ENCODE measurements at places on chromosomes 12 and 14. TPM values are rescaled to one million over a fixed set of nuclear protein-coding genes. Genes with fewer than 3 reads are reported as not detected.

HOXC6 gene
- 4.7 TPM for total RNA-seq

NEUROD4 gene
- not detected for total RNA-seq

C12orf54 gene
- not detected for total RNA-seq

MYH7 gene
- total RNA-seq: 5,274 TPM

PMCH gene
- total RNA-seq: not detected

CCER1 gene
- total RNA-seq: not detected

EML5 gene
- total RNA-seq: not detected

GRCh38 chr12:117309276-117309925 is 52.0 kb downstream of the NOS1 start:
- DNase-seq: no peak
- no peaks in the 10 kb centered on the region for H3K4me1 ChIP-seq
- no peak overlapping the region for H3K27ac ChIP-seq
- no peak overlapping the region for H3K4me3 ChIP-seq
- no peaks in the 10 kb centered on the region for H3K36me3 ChIP-seq

DNA sequence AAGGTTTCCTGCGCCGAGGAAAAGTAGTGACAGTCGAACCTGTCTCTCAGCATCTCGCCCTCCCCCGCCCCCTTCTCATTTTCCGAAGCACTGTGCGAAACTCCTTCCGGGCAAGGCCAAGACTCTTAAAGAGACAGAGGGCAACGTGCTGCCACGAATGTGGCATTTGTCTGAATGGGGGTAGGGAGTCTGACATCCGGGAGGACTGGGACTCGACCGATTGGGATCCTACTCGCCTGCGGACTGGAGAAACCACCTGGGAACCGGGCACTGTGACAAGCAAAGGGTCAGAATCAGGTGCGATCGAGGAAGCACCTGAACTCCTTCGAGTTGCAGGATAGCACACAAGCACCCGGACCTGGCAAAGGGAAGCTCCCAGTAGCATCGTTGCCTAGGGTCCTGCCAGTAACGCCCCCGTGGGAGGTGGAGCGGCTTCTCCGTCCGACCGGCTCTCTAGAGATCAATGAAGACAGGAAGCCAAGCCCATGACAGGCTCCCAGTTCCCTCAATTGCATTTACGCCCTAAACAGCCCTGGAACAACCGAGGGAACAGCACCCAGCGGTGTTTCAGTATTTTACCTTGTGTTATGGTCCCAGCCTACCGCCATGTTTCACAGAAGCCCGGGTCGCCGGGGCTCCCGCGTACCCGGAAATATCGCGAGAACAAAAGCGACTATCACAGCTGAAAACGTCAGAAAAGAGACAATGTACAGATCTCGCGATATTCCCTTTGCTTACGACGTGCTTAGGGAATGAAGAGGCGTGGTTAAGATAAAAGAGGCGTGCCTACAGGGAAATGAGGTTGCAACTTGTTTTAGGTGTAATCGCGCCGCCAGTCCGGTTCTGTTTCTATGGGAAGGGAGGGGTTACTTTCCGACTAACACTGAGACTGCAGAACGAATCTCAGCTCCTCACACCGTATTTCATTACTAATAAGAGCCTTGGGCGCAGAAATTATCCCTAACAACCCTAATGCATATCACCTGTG is at the start of gene ERGIC2:
ERGIC2 (minus strand) TSS at position 637 of the 988 bp plus-strand sequence. CDS start 9,539 bp downstream, outside the sequence.
- H3K36me3 ChIP-seq: no peaks in the 10 kb centered on the region
- peak within 1 kb of the TSS; percentile 82 for H3K27ac ChIP-seq
- H3K27me3 ChIP-seq: no peaks in the 10 kb centered on the region
- DNase-seq: peak; percentile 81
- peak within 1 kb of the TSS; percentile 99 for H3K4me3 ChIP-seq

DNA sequence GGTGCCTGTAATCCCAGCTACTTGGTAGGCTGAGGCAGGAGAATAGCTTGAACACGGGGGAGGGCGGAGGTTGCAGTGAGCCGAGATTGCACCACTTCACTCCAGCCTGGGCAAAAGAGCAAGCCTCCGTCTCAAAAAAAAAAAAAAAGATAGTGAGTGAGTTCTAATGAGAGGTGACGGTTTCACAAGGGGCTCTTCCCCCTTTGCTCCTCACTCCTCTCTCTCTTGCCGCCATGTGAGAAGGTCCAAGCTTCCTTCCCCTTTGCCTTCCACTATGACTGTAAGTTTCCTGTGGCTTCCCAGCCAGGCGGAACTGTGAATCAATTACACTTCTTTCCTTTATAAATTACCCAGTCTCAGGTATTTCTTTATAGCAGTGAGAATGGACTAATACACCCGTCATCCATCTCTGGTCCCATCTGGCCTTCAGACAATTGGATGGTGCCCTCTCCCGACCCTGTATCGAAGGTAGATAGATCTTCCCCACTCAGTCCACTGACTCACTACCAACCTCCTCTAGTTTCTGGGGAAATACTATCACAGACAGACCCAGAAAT is 27.0 kb upstream of the RCOR1 start:
- H3K36me3 ChIP-seq: no peaks in the 10 kb centered on the region
- H3K27ac ChIP-seq: no peak overlapping the region
- no peaks in the 10 kb centered on the region for H3K4me1 ChIP-seq
- no peaks in the 10 kb centered on the region for H3K27me3 ChIP-seq
- H3K4me3 ChIP-seq: no peak overlapping the region
- DNase-seq: no peak

DNA sequence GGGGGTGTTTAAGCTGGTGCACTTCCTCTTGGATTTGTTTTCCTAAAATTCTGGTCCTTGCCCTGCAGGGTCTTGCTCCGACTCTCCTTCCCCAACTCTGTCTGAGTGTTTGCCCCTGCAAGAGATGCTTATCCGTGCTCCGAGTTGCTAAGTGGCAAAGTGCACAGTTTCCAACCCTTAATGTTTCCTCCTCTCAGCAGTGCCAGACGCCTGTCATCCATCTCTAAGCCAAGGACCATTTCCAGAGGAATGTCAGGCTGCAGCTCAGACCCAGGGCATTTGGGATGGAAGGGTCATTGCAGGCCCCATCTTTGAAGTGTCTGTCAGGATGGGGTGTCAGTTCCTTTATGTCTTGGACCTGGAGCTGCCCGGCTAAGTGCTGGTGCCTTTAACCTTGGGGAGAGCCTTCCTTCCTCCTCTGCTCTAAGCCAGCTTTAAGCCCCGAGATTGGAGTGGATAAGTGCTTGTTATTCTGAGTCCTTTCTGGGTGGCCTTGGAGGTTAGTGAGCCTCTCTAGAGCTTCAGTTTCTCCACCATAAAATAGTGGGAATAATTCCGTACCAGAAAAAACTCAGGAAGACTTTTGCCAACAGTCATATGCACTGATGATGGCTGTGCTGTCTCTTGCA is 15.0 kb downstream of the WNT5B start:
- no peak overlapping the region for H3K27ac ChIP-seq
- peaks cover 3% of the 10 kb centered on the region for H3K4me1 ChIP-seq
- H3K27me3 ChIP-seq: no peaks in the 10 kb centered on the region
- no peaks in the 10 kb centered on the region for H3K36me3 ChIP-seq

DNA sequence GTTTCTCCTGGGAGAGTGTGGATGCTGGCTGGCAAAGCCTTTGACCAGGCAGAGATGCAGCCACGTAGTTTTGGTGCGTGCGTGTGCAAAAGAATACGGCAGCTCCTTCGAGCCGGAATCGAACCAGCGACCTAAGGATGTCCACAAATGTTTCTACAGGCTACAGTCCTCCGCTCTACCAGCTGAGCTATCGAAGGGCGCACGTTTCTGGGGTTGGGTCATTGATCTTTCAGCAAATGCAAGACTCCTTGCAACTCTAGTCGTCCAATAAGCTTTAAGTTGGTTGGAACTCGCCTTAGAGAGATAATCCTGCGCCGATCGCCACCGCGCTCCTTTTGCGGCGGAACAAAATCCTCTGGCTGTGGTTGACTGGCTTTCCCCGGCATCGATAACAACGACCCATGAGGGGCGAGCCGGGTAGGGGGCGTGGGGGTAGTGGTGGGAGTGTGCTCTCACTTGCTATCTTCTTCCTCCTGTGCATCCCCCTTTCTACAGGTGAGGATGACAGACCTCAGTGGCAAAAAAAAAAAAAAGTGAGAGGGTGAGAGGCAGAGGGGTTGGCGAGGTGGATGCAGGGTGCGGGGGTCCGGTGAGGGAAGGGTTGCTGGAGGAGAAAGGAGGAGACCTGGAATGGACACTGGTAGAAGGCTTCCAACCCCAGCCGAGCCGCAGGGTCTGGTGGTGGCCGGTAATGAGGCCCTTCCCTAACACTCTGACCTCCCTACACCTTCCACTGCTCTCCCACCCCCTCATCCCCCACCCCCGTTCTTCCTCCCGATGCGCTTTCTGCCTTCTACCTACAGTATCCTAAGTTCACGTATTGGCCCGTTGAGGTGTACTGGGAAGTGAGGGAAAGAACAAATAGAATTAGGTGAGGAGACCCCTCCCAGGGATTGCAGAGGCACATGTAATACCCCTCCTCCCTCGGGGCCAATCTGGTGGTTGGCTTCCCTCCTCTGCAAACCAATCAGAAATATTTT is 11.8 kb upstream of the OR6S1 start:
- no peak overlapping the region for H3K4me3 ChIP-seq
- H3K4me1 ChIP-seq: no peaks in the 10 kb centered on the region
- no peak for DNase-seq
- no peak overlapping the region for H3K27ac ChIP-seq
- no peaks in the 10 kb centered on the region for H3K36me3 ChIP-seq
- peaks cover 65% of the 10 kb centered on the region for H3K27me3 ChIP-seq

DNA sequence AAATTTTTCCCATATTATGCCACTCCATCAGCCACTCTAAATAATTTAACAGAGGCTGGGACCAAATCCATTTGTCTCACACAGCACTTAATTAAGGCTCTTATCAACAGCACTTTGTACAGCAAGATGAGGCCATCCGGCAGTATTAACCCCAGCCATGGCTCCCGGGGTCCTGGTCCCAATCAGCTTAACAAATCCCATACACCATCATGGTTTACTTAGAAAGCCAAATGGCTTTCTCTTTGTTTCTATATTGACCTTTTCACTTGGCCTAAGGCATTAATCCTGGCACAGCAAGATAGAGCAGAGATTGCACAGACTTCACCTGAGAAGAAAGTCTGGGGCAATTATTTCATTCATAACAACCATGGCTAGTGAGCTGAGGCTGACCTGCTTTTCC is 38.6 kb downstream of the SPTSSA start:
- H3K27me3 ChIP-seq: no peaks in the 10 kb centered on the region
- DNase-seq: no peak
- H3K27ac ChIP-seq: no peak overlapping the region
- H3K4me3 ChIP-seq: no peak overlapping the region
- no peaks in the 10 kb centered on the region for H3K4me1 ChIP-seq

- DNase-seq: no peak
- H3K36me3 ChIP-seq: no peaks in the 10 kb centered on the region
- no peaks in the 10 kb centered on the region for H3K4me1 ChIP-seq
- H3K27me3 ChIP-seq: no peaks in the 10 kb centered on the region
- H3K27ac ChIP-seq: peak overlapping the region; percentile 21
These were observed 17.4 kb downstream of the GALNT4 start for GRCh38 chr12:89507015-89507824.

DNA sequence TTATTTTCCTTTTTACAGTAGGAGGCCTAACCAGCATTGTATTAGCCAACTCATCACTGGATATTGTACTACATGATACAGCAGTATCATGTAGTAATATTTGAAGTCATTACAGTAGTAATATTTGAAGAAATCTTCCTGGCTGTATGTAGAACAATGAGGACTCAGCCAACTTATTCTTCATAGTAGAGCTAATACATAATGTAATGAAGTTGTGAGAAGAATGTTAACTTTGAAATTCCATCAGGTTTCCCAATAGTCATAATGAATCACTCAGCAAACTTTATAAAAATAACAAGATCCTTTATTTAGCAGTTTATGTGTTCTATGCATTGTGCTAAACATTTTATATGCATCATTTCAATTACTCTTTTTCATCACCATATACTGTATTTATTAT is 61.8 kb downstream of the LRRK2 start:
- no peak overlapping the region for H3K4me3 ChIP-seq
- DNase-seq: no peak
- no peaks in the 10 kb centered on the region for H3K27me3 ChIP-seq
- peaks cover 3% of the 10 kb centered on the region for H3K36me3 ChIP-seq
- no peak overlapping the region for H3K27ac ChIP-seq

DNA sequence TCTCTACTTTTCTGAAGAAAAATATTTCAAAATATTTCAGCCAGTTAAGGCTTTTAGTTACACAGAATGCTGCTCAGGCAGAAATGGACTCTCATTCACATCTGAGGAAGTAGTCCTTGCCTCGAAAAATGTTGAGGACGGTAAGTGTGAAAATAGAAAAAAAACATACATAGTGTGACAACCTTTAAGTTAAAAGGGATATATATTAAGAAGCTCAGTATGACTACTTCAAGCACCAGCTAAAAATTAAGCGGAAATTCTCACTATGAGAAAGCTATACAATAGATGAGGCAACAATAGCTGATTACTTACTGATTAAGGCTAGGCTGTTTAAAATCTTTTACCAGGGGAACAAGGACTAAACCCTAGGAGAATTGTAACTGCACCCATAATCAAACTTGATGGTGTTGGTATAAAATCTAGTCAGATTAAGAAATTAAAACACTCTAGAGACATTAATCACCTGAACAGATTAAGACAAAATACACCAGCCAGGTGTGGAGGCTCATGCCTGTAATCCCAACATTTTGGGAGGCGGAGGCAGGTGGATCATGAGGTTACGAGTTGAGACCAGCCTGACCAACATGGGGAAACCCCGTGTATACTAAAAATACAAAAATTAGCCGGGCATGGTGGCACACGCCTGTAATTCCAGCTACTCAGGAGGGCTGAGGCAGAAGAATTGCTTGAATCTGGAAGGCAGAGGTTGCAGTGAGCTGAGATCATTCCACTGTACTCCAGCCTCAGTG is 53.9 kb downstream of the HNRNPC start:
- H3K27ac ChIP-seq: no peak overlapping the region
- peaks cover 29% of the 10 kb centered on the region for H3K4me1 ChIP-seq
- H3K36me3 ChIP-seq: peaks cover 38% of the 10 kb centered on the region
- H3K4me3 ChIP-seq: no peak overlapping the region
- no peak for DNase-seq
- H3K27me3 ChIP-seq: no peaks in the 10 kb centered on the region

DNA sequence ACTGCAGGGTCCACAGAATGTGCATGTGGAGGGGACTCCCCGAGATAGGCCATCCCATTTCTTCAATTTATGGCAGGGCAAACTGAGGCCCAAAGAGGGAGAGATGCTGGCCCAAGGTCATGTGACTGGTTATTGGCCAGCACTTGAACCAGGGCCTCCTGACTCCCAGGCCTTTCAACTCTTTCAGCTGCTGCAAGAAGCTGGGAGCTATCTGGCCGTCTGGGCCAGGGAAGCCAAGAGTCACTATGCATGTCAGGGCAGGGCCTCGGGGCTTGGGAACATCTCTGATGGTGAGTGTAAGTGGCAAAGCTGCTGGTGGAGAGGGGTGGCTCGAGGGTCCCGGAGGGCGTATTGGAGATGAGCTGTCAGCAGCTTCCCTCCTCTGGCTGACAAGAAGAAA is 9.5 kb upstream of the LTBP2 start:
- no peak for DNase-seq
- H3K36me3 ChIP-seq: no peaks in the 10 kb centered on the region
- H3K27me3 ChIP-seq: no peaks in the 10 kb centered on the region

DNA sequence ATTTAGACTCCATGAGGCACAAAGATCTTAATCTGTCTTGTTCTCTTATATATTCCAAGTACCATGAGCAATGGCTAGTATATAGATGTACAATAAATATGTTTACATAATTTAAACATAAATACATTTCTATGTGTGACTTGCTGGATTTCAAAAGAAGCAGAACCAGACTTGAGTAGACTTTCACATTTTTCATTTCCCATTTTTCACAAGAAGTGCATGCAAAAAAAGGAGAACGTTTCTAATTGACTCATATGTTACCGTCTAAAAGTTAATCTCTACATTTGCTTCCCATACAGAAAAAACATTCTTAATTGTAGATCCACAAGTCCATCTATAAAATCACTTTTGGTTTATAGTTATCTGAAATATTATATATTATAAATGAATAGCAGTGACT is 256.5 kb upstream of the USP15 start:
- H3K4me3 ChIP-seq: no peak overlapping the region
- no peak overlapping the region for H3K27ac ChIP-seq
- no peaks in the 10 kb centered on the region for H3K27me3 ChIP-seq
